ENCODE measurements at places on chromosomes 3 and 15. TPM values are rescaled to one million over a fixed set of nuclear protein-coding genes. Genes with fewer than 3 reads are reported as not detected.

Gene MYLK
- 5.6 TPM for polyA plus RNA-seq

Gene LRRC15
- polyA plus RNA-seq = 0.07 TPM

Gene JMJD7
- 23.0 TPM for polyA plus RNA-seq

Gene SLC9A9
- polyA plus RNA-seq = 2.6 TPM

Gene LDHAL6B
- polyA plus RNA-seq = not detected

Gene BDH1
- 85.4 TPM for polyA plus RNA-seq

Gene GOLGA6B
- polyA plus RNA-seq = not detected

Gene AEN
- polyA plus RNA-seq = 3.4 TPM

Gene NEK11
- 1.0 TPM for polyA plus RNA-seq

Gene CSNK1G1
- 3.0 TPM for polyA plus RNA-seq

Gene FGF7
- polyA plus RNA-seq = 9.4 TPM

Gene TMEM207
- not detected for polyA plus RNA-seq

Gene KLF15
- 30.1 TPM for polyA plus RNA-seq

Gene EPHB3
- polyA plus RNA-seq = 0.51 TPM

Gene ST3GAL6
- 50.8 TPM for polyA plus RNA-seq

Gene MUC20
- polyA plus RNA-seq = 0.36 TPM

Gene KLHL6
- 0.65 TPM for polyA plus RNA-seq

Gene GMPPB
- 48.8 TPM for polyA plus RNA-seq

Gene LXN
- 3.4 TPM for polyA plus RNA-seq

Gene PPP4R2
- polyA plus RNA-seq = 20.6 TPM

Gene NEDD4
- polyA plus RNA-seq = 4.9 TPM

Gene CAPN3
- 2.7 TPM for polyA plus RNA-seq

Gene TRIM71
- polyA plus RNA-seq = not detected

Gene PTPN9
- polyA plus RNA-seq = 2.0 TPM

Gene MESP2
- polyA plus RNA-seq = 0.04 TPM

Gene IMPG2
- polyA plus RNA-seq = not detected

Gene SLC35A5
- polyA plus RNA-seq = 9.2 TPM

Gene ARL13B
- 2.2 TPM for polyA plus RNA-seq

Gene GASK1A
- polyA plus RNA-seq = 0.48 TPM

Gene HIGD2B
- not detected for polyA plus RNA-seq

Gene VPS33B
- 7.2 TPM for polyA plus RNA-seq

Gene NUP210
- polyA plus RNA-seq = 0.84 TPM

Gene PDCD10
- polyA plus RNA-seq = 46.6 TPM

Gene GABRR3
- polyA plus RNA-seq = not detected

Gene CTXN2
- not detected for polyA plus RNA-seq

Gene TPRG1
- 0.62 TPM for polyA plus RNA-seq

Gene SLC9C1
- polyA plus RNA-seq = 0.10 TPM

Gene SCAANT1
- polyA plus RNA-seq = not detected

Gene TTLL13
- 0.44 TPM for polyA plus RNA-seq

Gene SNTN
- not detected for polyA plus RNA-seq

Gene ZNF80
- polyA plus RNA-seq = not detected

Gene CRABP1
- polyA plus RNA-seq = not detected

Gene GNAT1
- not detected for polyA plus RNA-seq

Gene FGF12
- polyA plus RNA-seq = 26.5 TPM

Gene STARD9
- polyA plus RNA-seq = 2.3 TPM

Gene DLG1
- polyA plus RNA-seq = 42.5 TPM

Gene ZNF639
- 18.5 TPM for polyA plus RNA-seq

Gene ZCWPW2
- 2.0 TPM for polyA plus RNA-seq

Gene CKMT1A
- 0.22 TPM for polyA plus RNA-seq

Gene MITF
- polyA plus RNA-seq = 24.3 TPM

Gene ESYT3
- 0.26 TPM for polyA plus RNA-seq

Gene ELL3
- 0.84 TPM for polyA plus RNA-seq
